HS-27A (cell line): ENCODE measurements at places on chromosomes 5 and 9.
A peak's percentile ranks its signal among the peaks of the same experiment; 100 is the strongest.

GRCh38 chr5:40383749-40384651 lies 295.7 kb upstream of the PTGER4 start:
- DNase-seq = no peak

GRCh38 chr5:17360879-17361278 lies 137.2 kb upstream of the TAF11L2 start:
- no peak for DNase-seq

GRCh38 chr5:138037907-138038633 lies 5.2 kb upstream of the FAM13B start:
- no peak for DNase-seq

DNA sequence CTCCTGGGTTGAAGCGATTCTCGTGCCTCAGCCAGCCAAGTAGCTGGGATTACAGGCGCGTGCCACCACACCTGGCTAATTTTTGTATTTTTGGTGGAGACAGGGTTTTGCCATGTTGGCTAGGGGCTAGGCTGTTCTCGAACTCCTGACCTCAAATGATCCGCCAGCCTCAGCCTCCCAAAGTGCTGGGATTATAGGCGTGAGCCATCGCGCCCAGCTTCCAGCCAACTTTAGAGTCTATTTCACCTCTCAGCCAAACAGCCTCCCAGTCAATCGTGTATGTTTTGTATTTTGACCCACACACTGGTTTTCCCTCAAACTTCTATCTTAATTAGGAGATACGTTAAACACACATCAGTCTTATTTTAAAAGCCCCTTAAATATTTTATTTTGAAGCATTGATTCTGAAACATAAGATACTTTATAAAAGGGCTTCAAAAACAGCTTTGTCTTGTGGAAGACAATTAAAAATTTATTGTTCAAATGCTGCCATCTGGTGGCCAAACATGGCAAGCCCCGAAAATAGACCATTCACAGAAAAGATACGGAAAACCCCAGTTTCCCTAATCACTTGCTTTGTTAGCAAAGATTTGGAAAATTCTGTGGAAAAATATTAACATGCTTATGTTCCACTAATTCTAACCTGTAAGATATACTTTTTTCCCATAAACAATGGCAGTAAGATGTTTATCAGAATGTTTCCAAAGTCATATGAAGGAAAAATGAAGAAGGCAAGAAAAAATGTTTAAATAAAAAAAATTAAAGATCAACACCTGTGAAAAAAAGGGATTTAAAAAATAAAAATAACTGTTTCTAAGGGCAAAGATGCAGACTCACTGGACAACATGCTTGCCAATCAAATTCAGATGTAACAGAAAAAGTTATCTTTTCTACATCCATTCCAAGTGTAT lies 33.1 kb downstream of the APTX start:
- DNase-seq = peak; percentile 19

- DNase-seq = no peak
Observed at GRCh38 chr5:140131967-140132409, 6.3 kb downstream of the IGIP start.

GRCh38 chr9:131290036-131290766 lies 678 bp downstream of the PLPP7 start:
- DNase-seq = no peak

GRCh38 chr5:147779694-147780093 lies 2.8 kb downstream of the JAKMIP2 start:
- DNase-seq = no peak

GRCh38 chr5:95380103-95380628 lies 11.0 kb upstream of the FAM81B start:
- no peak for DNase-seq

DNA sequence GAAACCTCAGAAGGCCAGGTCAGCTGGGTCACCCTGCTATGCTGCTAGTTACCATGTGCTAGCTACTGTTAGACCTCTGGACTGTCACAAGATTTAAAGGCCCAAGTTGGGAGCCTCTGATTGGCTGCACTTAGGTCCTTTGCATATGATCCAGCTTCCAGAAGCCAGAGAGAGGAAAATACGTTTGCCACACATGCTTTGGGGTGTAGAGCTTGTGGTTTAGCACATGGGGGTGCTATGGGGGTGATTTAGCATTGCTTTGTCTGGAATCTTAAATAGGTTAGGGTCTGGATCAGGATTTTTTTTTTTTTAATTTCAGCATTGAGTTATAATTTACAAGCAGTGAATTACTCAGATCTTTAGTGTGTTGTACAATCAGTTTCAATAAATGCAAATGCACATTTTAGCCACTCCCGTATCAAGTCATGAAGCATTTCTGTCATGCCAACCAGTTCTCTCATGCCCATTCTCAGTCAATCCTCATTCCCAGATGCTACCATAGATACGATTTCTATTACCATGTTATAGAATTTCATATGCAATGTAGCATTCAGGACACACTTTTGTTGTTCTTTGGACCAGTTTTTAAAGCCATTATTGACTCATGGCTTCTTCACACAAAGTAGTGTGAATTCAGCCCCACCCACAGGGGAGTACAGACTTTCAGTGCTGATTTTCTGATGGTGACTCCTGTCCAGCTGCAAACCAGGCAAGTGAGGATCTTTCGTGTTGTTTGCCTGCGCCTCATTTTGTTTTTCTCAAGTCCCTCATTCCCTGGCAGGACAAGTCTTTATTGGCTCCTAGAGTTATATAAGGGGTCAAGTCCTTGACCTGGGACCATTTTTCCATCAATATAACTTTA lies 250.4 kb downstream of the LRRC70 start:
- no peak for DNase-seq

- DNase-seq = no peak
Observed at GRCh38 chr5:149268928-149269557, 2.6 kb upstream of the AFAP1L1 start.

GRCh38 chr9:1202512-1203280 lies 152.5 kb downstream of the DMRT2 start:
- no peak for DNase-seq

- no peak for DNase-seq
Observed at GRCh38 chr9:132531710-132532570, 50.5 kb upstream of the BARHL1 start.

DNA sequence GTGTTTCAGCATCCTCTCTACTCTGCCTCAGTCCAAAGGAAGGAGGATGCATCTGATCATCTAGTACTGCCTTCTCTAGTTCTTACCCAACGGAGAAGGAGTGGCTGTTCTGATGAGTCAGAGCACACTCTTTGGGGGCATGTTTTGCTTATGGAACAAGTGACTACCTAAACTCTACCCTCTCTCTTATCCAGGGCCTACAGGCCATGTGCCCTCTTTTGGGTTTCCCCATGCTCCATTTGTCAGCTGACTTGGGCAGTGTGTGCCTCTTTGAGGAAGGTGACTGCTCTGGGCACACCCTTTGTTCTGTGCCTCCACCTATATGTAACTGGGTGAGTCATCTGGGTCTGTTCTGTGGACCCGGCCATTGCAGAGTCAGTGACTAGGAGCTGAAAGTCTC lies 89.6 kb upstream of the BNC2 start:
- DNase-seq = no peak

DNA sequence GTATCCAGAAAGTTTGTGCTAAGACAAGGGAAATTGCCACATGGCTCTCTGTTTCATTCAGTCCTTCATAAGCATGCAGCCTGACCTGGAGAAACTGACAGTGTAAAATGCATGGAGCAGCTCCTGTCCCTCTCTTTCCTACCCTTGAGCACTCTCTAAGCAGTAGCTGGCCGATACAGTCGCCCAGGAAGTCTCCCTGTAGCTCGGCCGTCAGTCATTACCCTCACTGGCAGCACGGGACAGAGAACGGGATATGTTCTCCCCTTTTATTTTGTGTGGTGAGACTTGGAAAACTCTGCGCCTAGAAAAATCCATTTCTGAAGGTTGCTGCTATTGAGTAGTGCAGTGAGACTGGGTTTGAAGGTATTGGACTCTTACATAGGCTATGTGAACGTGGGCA lies 56.8 kb upstream of the KCNMB1 start:
- DNase-seq = no peak

GRCh38 chr5:4576161-4576748 lies 563.9 kb upstream of the ADAMTS16 start:
- no peak for DNase-seq
